Breast epithelium (tissue), 4 donors: ENCODE measurements at places on chromosomes 5 and 9. TPM values are rescaled to one million over a fixed set of nuclear protein-coding genes. Genes with fewer than 3 reads are reported as not detected.
A peak's percentile ranks its signal among the peaks of the same experiment; 100 is the strongest.

Gene EPB41L4A
- total RNA-seq: 22.0 TPM

Gene EQTN
- total RNA-seq: not detected

Gene GLRA1
- not detected for total RNA-seq

DNA sequence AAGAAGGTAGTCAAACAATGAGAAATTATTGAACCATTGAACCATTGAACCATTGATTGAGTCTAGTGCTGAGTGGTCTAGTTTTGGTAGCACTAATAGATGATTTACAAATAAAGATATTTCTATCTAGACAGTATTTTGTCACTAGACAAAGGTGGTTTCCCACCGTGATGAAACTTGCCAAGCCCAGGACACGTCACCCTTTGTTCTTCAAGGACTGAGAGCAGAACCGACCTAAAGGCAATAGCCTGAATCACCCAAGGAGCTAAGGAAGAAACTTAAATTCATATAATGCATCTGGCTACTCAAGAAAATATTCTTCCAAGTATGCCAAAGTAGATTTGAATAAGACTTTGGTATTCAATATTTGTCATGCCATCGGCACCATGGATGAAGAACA lies 103.3 kb downstream of the ESM1 start:
- DNase-seq: no peak

DNA sequence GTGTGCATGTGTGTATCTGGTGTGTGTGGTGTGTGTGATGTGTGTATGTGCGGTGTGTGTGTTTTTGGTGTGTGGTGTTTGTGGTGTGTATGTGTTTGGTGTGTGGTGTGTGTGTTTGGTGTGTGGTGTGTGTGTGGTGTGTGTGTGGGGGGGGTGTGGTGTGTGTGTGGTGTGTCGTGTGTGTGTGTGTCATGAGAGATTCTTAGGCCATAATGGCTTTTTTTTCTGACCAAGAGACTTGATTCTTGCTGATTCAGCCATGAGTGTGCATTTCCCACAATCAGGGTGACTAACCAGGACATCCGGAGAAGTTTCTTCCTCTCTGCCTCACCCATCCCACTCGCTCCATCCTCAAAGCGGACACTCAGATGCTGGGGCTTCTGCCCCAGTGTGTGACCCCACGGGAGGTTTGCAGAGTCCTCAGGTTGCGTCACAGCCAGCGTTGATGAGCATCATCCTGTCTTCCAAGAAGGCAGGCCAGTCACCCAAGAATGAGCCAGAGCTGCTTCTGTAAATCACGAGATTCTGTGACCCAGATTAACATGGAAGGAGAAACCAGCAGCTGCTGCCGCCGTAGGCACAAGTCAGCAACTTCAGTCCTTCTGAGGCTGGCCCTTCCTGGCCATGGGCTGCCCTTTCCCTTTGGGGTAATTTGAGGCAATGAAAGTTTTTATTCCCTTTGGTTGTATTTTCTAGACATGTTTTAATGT lies 12.5 kb upstream of the CTSL start:
- DNase-seq: no peak

GRCh38 chr9:76725011-76725546 lies 39.2 kb upstream of the PCA3 start:
- DNase-seq: no peak

GRCh38 chr5:170368586-170368985 lies 20.6 kb downstream of the KCNMB1 start:
- DNase-seq: no peak

DNA sequence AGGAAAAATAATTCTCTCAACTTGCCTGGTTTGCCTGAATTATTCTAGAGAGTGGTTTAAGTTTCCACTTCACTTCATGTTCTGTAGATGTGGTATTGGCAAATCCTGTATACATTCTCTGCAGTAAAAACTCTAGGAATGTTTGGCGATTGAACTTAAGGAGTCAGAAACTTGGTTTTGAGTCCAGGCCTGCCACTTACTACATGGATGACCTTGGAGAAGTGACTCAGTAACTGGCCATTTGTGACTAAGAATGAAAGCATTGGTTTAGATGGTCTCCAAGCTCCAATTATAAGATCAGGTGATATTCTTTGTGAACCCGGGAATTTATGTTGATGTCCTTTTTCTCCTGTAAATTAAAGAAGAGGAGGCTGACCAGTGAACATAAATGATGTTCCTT lies 233.8 kb downstream of the GAS1 start:
- DNase-seq: no peak

DNA sequence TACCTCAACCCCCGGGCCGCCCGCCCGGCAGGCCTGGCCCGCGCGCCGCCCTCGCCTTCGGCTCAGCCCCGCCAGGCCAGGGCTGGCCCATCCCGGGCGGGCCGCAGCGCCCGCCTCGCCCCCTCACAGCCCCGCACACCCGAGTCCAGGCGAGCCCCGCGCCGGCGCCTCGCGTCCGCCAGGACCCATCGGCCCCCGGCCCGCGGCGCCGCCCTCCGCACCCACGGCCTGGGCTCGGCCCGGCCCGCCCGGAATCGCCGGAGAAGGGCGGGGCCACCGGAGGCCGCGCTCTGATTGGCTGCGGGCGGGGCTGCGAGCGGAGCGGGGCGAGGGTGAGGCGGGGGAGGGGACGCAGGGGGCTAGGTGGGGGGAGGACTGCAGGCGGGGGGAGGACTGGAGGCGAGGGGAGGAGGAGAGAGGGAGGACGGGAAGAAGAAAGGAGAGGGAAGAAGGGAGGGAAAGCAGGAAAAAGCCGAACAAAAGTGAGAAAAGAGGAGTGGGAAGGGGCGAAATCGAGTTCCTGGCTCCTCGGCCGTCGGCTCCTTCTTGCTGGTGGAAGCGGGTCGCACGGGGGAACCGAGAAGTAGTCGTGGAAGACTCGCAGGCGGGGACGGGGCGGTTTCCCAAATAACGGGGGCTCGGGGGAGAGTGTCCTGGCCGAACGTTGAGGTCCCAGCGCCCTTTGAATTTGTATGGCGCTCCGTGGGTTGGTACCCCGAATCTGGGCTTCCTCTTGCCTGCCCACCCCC lies 472 bp upstream of the UBTD2 start:
- DNase-seq: peak; percentile 79

- no peak for DNase-seq
These were observed 49.5 kb downstream of the GALNT12 start for GRCh38 chr9:98856982-98857381.

- no peak for DNase-seq
These were observed 605.9 kb upstream of the FAM174A start for GRCh38 chr5:99929067-99929805.

- no peak for DNase-seq
These were observed 159.6 kb upstream of the STK32A start for GRCh38 chr5:147075187-147075586.
